ENCODE measurements at places on chromosomes 12 and 14.

DNA sequence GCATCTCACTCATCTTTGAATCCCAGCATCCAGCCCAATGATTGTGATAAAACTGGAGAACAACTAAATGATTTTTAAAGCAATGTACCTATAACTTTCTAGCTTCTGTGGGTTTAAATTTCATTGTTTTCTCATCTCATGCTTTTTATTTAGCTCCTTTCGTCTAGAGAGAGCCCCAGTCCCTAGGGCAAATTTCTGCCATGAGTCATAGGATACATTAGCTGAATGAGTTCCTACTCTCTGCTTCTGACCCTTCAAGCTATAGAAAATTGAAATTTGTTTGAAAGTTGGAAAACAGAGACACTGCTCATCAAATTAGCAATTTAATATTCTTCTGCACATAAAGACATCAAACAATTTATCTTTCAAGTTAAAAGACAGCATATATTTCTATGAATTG is 113.9 kb downstream of the KIF21A start:
- DNase-seq, result no peak

GRCh38 chr14:58428118-58428683 is 682 bp downstream of the KIAA0586 start:
- DNase-seq, result peak; percentile 35

DNA sequence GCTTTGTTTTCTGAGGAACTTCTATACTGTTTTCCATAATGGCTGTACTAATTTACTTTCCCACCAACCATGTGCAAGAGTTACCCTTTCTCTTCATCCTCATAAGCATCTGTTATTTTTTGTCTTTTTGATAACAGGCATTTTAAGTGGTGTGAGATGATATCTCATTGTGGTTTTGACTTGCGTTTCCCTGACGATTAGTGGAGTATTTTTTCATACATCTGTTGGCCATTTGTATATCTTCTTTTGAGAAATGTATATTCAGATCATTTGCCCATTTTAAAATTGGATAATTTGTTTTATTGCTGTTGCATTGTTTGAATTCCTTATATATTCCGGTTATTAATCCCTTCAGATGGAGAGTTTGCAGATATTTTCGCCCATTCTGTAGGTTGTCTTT is 10.2 kb upstream of the HMGA2 start:
- DNase-seq, result no peak

- DNase-seq, result no peak
Measured at GRCh38 chr12:90969346-90969745, 14.4 kb upstream of the CCER1 start.

DNA sequence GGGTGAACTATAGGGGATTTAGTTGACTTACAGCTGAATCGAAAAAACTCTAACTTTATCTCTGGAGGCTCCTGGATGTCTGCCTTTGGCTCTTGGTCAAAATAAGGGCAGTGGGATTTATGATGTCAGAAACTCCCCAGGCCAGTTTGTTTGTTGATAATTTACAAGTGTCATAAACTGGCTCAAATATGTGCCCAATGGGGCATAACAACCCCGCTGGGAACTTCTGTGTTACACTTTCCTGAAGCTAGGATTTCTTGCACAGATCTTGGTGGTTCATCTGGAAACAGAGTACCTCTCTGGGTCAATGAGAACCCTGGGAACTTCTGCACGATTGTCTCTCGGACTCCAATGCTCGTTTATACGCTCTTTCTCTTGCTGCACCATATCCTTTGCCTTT is 58.7 kb upstream of the MUCL1 start:
- DNase-seq, result no peak

DNA sequence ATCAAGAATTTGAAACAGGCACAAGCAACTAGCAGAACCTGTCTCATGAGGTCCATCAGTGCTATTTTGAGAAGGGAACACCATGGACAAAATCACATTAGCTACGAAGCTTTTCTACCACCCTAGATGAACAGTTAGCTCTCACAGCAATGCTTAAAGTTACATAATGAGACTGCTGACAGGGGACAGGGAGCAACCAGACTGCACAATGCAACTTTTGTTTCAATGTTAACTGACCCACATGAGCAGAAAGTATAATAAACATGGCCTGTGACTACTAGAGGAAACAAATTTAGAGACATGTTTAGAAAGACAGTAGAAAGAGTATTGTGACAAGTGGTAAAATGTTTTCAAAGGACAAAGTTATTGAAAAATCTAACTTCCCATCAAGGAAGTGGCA is 282.8 kb downstream of the CEP128 start:
- no peak for DNase-seq

GRCh38 chr12:111978545-111978944 is 34.4 kb downstream of the TMEM116 start:
- no peak for DNase-seq

- DNase-seq, result no peak
Measured at GRCh38 chr12:51744235-51744634, 104.3 kb downstream of the FIGNL2 start.

DNA sequence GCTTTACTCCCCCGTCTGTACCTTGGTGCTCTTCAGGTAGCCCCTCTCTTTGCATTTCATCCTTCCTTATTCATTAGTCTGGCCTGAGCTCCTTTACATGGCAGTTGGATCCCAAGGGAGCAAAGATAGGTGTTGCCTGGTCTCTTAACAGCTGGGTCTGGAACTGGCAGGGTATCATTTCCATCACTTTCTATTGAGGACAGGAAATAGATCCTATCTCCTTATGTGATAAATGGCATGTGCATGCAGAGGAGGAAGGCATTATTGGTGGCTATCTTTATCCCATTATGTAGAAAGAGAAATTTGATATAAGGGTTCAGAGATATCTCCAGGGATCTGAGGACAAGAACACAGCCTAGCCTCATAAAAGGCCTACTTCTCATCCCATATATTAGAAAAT is 54.6 kb upstream of the OAS1 start:
- DNase-seq, result peak; percentile 23

DNA sequence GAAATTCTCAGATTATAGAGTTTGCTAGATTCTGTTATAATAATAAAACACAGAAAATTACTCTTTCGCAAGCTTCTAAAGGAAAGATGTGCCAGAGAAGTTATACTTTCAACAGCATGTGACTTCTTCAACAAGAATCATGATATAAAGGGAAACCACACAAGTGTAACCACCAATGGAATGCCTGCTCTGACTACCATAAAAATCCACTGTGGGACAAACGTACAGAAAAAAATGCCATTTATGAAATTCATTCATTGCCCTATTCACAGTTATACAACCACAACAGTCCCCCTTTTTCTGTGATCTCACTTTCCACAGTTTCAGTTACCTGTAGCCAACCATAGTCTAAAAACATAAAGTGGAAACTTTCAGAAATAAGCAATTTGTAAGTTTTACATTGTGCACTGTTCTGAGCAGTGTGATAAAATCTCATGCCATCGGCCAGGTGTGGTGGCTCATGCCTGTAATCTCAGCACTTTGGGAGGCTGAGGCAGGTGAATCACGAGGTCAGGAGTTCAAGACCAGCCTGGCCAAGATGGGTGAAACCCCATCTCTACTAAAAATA is 3.2 kb downstream of the CATSPERB start:
- no peak for DNase-seq

DNA sequence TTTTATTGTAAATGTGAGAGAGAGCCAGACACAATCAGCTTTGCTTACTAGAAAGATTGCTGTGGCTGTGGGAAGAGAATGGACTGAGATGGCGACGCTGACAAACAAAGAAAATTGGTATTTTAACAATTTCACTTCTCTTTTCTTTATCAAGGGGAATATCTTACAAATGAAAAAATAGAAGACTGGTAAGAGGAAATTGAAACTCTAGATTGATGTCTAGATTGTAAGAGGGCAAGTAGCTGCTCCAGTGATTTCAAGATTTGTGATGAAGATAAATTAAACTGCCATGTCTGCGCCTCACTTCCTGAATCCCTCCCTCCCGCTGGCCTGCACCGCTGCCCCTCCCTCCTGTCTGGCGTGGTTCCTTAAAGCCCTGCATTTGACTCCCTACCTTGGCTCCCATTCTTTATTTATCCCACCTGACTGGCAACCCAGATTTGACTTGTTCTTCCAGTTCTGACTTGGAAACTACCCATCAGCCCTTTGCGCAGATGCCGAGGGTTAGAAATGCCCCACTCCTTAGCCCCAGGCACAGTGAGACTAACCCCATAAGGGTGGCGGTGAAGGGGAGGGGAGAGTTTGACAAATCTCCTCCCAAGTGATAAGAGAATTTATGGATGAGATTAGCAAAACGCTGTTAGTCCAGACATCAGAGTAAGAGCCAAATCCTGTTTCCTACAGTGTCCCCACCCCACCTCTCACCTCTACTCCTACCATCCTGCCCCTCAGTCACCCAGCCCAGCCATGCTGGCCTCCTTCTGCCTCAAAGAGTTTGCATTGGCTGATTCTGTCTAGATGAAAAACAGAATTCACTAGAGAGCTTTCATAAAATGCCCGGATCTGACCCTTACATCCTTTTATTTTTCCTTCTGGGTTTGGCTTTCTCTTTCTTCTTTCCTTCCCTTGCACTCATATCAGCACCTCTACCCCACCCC is 125.3 kb upstream of the ATF7IP start:
- DNase-seq, result peak; percentile 33

DNA sequence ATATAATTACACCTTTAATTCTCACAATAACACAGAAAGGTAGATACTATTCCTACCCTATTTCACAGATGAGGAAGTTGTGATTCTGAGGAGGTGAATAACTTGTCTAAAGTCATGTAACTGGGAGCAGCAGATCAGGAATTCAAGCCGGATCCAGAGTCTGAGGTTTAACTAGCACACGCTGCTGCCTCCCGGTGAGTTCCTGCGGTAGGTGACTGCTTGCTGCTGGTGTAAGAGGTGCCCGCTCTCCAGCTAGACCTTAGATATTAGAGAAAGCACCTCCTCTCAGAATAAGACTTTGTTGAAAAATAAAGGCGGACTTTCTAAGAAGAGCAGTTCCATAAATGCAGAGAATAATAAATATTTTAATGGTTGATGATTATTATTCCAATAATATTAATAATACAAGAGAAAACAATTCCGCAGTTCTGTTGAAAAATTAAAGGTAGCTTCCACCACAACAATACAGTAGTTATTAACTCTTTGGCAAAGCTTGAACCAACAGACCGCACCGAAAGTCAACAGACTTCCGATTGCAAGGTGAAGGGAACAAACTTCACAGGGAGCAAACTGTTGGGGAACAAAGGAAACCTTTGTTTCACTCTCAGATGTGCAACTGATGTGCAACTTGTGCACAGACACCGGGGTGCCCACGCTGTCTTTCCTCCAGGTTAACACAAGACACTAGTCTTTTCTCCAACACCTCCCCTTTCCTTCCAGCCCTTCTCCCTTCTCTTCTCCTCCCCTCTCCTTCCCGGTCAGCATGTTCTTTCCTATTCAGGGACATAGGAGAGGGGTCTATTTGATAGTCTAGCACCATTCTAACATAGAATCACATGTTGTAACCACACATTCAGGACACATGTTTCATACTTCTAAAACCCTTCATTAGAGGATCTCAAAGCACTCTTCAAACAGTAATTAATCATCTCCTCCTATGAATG is 73.2 kb upstream of the EGLN3 start:
- DNase-seq, result peak; percentile 23

GRCh38 chr14:65170768-65171507 is 68.6 kb upstream of the MAX start:
- DNase-seq, result peak; percentile 65

- peak; percentile 38 for DNase-seq
Measured at GRCh38 chr12:54658306-54659264, 10.4 kb upstream of the DCD start.

DNA sequence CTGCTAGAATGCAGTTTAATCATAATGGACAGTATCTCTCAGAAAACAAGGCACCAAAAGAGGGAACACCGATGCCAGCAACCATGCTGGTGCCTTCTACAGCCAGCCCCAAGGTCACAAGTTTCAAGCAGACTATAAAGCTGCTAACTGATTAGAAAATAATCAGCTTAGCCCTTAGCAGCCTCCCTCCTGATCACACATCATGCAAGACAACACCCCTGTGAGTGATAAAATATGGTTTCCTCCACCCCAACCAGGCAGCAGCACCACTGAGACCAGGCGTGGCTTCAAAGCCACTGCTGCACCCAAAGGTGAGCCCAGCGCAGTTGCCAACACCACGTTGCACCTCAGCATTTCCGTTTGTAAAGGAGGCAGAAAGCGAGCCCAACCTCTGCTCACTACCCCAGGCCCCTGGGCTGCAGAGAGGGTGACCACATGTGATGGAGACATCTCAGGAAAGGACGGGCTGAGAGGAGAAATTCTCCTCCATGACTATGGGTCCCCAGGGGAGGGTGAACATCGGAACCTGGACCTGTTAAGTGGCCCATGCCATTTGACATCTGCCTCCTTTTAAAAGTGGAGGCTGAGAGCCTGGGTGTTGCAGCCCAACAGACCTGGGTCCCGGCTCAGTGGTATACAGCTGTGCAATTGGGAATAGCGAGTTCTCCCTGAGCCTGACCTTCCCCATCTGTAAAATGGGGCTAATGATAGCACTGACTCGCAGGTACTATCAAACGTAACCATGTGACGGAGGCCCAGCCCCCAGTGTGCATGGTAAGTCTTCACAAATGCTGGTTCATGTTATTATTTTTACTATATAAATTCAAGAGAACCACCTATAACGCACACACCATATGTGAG is 11.5 kb downstream of the ZFP36L1 start:
- no peak for DNase-seq

DNA sequence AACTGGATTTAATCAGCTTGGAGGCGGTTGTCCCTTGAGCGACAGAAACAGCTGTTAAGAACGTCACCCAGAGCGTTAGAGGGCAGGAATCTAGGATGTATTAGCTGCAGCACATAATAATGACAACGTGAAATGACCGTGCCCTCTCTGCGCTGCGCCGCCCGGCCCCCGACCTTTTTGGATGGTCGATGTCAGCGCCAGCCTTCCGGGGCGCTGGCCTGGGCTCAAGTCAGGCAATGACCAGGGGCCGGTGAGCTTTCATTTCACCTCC is 427 bp upstream of the TMEM120B start:
- no peak for DNase-seq

DNA sequence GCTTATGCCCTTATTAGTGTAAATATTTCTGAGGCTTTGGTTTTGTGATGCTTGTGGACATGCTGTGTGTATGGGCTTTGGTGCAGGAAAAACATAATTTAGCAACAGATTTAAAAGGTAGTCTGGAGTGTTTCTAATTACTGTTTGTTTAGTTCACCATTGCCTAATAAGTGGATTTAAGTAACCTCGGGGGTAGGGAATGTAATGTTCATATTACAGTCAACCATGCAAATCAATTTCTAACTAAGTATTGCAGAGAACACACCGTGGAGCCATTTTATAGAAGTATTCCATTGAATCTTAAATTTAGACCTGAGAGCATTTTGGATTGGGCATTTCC is 53.5 kb downstream of the ANO6 start:
- no peak for DNase-seq

GRCh38 chr12:18807714-18808113 is 69.8 kb downstream of the CAPZA3 start:
- no peak for DNase-seq

- no peak for DNase-seq
Measured at GRCh38 chr14:99531251-99532096, 50.3 kb downstream of the CCNK start.

Measured in SK-N-SH (cell line).